ENCODE measurements at places on chromosomes 2 and 18.

DNA sequence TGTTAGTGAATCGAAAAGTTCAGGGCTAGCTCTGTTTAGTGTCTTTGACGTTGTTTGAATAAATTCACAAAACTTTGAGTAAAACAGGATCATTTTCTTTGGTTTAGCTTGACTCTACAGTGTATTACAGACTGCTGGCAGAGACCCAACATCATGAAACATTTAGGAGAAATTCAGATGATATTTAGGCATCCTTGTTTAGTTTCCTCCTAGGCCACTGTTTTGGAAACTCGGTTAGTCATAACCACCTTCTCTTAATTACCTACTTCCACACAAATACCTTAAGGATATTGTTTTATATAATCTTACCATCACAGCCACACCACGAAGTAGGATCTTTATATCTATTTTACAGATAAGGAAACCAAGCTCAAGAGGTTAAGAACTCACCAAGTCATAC, 7.8 kb downstream of the LIMS1 start:
- DNase-seq: no peak

GRCh38 chr18:63315131-63315662, 4.4 kb downstream of the BCL2 start:
- DNase-seq: no peak

- DNase-seq: no peak
Observed at GRCh38 chr2:114218383-114218782, 224.1 kb upstream of the DPP10 start.

- DNase-seq: peak; percentile 67
Observed at GRCh38 chr2:12456293-12457106, 260.2 kb upstream of the TRIB2 start.

- no peak for DNase-seq
Observed at GRCh38 chr2:123521854-123522253, 503.2 kb upstream of the CNTNAP5 start.

DNA sequence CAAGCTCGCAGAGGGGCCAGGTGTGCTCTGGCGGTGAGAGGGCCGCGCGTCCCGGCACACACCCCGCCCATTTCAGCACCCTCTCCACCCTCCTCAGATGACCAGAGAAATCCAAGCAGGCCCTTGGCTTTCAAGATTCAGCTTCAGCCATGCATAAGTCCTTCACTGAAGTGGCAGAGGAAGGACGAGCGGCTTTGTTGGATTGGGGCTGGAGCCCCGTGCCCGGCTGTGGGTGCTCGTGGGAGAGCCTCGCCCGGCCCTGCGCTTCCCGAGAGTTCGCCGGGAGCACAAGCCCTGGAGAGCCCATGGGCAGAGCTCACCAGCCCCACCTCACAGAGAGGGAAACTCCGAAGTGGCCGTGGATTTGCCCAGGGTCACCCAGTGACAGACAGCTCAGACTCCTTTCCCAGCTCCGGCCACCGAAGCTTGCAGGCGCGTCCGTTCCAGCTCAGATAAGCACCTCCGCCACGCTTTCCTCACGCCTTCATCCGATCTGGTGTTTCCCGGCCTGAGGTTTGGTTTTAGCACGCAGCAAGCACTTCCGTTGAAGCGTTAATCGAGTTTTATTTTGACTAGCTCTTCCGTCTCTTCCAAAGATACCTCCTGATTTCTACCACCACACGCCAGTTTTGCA, 45.6 kb upstream of the MTCL1 start:
- DNase-seq: no peak

GRCh38 chr2:101832114-101832513, 134.6 kb downstream of the MAP4K4 start:
- no peak for DNase-seq

GRCh38 chr2:7430869-7431641, 513.8 kb downstream of the RNF144A start:
- no peak for DNase-seq

GRCh38 chr2:182980115-182980514, 58.1 kb downstream of the NCKAP1 start:
- peak; percentile 4 for DNase-seq

DNA sequence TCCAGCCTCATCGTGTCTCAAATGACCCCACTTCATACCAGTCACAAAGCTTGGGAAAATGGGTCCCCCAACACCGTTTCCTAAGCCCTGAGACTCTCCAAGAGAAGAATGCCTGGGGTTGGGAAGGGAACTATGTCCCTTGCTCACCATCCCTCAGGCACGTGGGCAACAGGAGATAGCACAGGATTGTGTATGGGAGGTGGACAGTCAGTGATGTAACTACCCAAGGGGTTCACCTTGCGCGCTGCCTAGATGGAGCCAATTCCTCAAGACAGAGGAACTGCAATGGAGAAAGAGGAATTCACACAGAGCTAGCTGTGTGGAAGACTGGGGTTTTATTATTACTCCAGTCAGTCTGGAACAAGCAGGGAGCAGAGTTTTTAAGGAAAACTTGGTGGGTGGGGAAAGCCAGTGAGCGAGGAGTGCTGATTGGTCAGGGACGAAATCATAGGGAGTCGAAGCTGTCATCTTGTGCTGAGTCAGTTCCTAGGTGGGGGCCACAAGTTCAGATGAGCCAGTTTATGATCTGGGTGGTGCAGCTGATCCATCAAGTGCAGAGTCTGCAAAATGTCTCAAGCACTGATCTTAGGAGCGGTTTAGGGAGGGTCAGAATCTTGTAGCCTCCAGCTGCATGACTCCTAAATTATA, 13.8 kb upstream of the CXCR1 start:
- no peak for DNase-seq
